Mucosa of descending colon (tissue), 3 donors: ENCODE measurements at places on chromosomes 4 and X.

DNA sequence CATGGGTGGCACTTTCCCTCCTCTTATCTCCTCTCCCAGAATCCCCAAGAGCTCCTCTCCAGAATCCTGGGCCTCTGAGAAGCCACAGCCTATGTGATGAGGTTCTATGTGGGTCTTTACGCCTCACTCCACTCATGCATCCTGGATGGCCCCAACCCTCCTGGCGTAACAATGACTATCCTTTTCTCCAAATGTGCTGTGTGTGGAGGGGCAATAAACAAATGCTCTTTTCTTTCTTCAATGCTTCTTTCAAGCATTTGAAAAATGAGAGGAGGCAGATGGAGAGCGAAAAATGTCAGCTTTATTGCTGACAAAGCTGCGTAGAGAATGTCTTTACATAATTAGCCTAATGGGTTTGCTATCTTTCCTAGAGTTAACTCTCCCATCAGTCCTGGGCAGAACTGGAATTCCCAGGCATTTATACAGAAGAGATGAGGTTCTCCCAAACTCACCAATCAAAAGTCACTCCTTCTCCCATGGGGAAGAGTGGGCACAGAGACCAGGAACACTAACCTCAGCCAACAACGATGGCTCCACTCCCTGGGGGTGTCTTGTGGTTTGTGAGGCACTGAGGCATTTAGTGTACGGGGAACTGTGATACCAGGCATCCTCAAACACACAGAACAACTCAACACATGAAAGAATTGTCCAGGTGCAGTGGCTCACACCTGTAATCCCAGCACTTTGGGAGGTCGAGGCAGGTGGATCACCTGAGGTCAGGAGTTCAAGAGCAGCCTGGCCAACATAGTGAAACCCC, 118.9 kb upstream of the SLC34A2 start:
- DNase-seq: no peak

DNA sequence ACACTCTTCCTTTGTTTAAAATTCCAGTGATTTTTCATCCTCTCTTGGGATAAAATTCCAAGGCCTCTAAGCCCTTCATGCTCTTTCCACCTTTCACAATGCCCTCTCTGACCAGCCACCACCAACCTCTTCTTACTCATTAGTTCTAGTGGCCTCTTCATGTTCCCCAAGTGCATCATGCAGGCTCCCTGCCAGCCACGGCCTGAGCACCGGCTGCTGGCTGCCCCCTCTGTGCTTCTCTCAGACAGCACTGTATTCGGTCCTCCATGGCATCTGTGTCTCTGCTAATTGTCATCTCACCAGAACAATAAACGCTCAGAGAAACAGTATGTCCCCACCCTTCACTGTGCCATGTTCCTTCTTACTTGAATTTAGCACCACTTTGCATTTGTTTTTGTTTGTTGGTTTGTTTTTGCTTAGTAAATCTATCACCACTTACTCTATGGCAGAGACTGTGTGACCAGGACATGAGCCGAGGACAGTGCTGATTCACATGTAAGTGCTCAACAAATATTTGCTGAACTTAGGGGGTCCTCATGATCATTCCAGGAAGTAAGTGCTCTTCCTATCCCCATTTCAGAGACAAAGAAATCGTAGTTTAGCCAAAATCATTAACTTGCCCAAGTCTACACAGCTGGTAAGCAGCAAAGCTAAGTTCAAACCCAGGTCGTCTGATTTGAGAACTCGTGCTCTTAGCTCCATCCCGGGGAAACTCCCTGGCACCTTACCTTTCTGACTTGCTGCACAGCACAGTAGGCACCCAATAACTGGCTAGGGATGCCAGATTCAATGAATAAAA, 77.1 kb upstream of the UCP1 start:
- no peak for DNase-seq

DNA sequence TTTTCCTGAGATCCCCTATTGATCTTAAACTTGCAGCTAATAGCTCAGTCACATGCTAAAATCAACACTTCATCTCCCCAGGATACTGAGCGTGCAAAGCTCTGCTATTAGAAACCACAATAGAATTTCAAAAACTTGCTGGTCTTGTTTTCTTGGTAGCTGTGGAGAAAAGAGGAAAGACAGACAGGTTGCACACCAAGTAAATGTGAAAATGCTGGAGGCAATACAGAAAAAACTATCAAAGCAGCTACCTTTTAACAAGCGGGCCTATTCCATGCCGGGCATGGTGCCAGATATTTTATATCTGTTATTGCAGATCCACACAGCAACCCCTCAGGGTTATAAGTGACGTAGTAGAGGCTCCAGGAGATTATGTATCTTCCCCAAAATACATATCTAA, 171.9 kb downstream of the DCTD start:
- DNase-seq: peak; percentile 12

- no peak for DNase-seq
Measured at GRCh38 chrX:38438321-38438720, 85.9 kb downstream of the OTC start.

DNA sequence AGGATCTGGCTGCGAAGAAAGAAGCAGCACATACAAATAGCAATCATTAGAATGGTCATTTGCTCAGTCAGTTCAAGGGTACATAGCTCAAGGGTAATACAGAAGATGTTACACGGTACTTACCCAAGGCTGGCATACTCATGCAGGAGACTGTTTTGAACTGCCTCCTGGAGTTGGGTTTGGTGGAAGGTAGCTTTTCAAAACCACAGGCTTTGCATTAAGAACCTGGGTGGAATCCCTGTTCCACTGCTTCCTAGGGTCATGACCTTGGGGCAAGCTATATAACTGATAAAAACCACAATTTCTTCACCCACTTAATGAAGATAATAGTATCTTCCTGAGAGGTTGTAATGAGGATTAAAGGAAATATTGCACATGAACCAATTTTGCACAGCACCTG, 36.5 kb downstream of the TBC1D9 start:
- DNase-seq: no peak

DNA sequence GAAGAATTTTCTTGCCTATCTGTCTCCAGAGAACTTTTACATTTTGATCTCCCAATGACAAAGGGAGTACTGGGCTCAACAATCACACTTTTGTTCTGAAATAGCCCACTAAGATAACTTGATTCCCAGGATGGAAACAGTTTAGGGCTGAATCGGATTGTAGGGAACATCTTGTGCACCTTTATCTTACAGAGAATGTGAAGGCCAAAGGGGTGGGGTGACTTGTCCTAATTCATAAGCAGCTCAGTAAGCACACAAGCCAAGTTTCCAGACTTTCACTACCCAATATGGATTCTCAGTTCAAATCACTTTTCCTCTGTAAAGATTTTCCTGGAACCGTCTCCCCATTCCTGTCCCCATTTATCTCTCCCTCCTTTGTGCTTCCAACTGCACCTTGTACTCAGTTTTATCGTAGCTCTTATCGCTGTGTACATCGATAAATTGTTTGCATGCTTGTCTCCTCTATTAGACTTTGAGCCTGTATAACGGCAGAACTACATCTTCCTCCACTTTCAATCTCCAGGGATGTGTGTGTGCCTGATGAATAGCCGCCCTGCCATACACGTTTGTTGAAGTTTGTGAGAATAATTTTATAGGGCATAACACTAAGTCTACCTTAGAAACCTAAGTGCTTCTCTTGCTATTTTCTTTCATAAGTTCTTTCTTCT, 77.4 kb downstream of the MBNL3 start:
- DNase-seq: no peak

DNA sequence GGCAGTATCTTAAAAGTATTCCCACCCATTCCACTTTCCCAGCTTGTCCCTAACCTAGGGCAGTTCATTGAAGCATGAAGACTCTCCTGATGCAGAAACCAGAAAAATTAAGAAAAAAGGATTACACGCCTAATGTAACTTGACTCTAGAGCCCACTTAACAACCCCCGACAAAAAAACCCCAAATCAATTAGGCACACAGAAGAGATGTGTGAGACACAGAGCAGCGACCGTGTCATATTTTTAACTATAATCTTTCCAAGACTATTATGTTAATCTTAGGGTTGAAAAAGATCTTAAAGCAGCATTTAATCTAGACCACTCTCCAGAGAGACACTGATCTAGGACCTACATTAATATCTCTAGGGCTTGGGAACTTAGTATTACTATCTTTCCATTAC, 1.3 kb downstream of the YTHDC1 start:
- no peak for DNase-seq

- DNase-seq: peak; percentile 53
Measured at GRCh38 chrX:118974908-118975671, 672 bp downstream of the LONRF3 start.

DNA sequence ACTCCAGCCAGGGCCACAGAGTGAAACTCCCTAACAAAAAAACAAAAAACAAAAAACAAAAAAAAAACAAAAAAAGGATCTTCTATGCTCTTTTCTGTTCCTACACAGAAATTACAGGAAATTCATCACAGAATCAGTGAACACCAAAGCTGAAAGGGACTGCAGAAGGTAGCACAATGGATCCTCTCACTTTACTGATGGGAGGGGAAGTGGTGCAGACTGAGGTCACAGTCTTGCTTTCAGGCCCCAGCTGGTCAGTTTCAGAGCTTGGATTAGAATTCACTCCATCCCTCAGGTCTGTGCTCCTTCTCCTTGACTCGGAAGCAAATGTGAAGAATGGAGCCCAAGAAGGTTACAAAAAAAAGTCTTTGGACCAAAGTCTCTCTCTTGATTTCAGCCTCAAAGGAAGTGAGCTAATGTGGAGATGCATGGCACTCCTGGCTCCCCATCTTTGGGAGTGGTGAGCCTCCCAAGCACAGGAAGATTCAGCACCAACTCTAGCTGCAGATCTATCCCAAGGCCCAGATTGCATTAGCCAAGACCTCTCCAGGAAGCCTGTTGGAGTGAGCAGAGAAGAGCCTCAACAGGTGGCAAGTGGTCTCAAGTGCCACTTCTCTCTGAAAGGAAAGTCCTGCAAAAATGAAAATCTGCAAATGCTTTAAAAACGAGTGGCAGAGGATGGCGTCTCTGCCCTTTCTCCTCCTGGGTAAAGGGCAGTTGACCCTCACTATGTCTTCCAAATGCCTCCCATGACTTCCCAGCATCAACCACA, 176.0 kb downstream of the MAML3 start:
- no peak for DNase-seq

- no peak for DNase-seq
Measured at GRCh38 chrX:154734061-154734781, 16.7 kb downstream of the GAB3 start.

GRCh38 chr4:138263247-138263816, 21.2 kb upstream of the SLC7A11 start:
- DNase-seq: no peak

- no peak for DNase-seq
Measured at GRCh38 chr4:4423706-4424498, 37.0 kb downstream of the NSG1 start.
